ENCODE measurements at places on chromosomes 2 and 18. TPM values are rescaled to one million over a fixed set of nuclear protein-coding genes. Genes with fewer than 3 reads are reported as not detected.

IL36A gene
- total RNA-seq, result 1.2 TPM

GRCh38 chr2:164567335-164567989 lies 53.8 kb downstream of the GRB14 start:
- no peak for DNase-seq

DNA sequence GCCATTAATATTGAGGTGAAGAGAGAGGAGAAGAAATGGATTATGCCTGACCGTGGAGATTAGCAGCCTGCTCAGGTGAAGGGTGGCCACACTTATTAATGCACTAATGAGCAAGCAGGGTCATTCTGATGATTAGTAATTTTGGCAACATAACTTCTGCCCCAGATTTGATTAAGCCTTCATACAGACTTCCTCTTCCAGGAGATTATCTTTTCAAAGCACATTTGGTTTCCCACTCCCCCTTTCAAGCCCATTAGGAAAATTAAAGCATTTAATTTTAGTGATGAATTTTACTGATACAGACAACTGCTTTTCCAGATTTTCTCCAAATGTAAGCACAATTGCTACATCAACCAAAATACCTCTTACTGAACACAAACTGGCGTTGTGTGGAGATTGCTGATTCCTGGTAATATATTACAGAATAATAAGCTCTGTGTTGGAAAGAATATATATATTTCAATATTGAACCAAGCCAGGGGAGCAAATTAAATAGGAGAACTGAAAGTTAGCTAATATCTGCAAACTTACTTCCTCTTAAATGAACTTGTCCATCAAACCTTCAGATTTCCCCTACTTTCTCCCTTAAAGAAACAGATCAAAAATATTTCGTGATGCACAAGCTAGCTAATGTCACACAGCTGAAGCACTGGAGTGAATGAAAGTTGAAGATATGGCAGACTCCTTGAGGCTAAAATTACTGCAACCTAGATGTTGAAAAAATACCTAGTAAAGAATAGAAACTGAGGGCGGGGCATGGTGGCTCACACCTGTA lies 140.8 kb downstream of the FAM210A start:
- DNase-seq, result no peak

UPP2 gene
- total RNA-seq, result not detected

GPR45 gene
- total RNA-seq, result not detected

LIMS4 gene
- not detected for total RNA-seq

DNA sequence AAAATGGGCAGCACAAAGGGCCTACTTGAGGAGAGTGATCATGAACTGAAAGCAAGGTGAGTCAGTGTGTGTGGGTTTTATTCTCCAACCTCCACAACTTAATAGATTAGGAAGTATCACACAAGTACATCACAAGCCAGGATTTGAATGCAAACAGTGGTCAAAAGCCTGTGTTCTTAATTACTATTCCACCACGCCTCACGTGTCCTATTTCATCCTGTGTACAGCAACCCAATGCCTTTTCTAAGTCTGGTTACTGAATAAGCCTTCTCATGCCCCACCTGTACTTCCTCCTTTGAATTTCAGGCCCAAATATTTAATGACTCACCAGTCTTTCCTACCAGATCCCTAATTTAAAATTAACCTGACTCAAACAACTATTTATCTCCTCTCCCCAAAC lies 755.7 kb upstream of the SLC8A1 start:
- DNase-seq, result no peak

GRHL1 gene
- 0.47 TPM for total RNA-seq

Data from naive thymus-derived CD8-positive, alpha-beta T cell (primary cell).